ENCODE measurements at places on chromosomes 1 and 21.

- DNase-seq: no peak
These were observed 12.9 kb downstream of the CFAP57 start for GRCh38 chr1:43184995-43185394.

- DNase-seq: no peak
These were observed 87.4 kb downstream of the DMRTB1 start for GRCh38 chr1:53546409-53547155.

GRCh38 chr1:33718186-33718585, 145.7 kb upstream of the HMGB4 start:
- no peak for DNase-seq

- DNase-seq: no peak
These were observed 18.3 kb downstream of the ACKR1 start for GRCh38 chr1:159223004-159223403.

DNA sequence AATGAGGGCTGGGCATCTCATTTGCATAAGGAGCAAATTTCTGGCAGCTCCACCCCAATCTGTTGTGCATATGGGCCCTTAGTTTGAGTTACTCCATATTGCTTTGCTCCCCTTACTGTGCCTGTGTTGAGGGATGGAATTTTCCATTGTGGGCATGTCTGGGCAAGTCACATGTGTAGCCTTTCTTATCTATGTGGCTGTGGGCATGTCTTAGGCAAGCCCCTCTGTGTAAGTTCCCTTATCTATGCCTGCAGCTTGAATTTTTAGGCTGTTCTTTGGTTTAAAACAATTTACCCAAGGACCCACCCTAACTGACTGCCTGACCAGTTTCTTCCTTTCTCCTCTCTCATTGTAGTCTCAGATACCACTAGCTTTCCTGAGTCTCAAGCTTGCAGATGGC, 405.7 kb upstream of the NCAM2 start:
- no peak for DNase-seq

DNA sequence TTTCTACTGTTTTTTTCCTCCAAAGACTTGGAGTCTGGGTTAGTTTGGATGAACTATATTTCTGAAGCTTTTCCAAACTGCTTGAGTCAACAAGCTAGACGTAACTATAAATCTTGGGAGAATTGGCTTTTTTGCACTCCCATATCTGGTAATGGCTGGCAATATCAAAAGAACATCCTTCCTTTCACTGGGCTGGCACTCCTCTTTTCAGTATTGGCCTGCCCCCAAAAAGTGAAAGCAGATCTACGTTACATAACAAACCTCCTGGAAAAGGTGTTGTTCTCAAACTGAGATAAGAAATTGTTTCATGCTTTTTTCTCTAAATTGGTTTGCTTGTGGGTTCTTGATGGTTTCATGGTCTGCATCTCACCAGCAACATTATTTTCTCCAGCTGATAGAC, 499.3 kb downstream of the NEGR1 start:
- DNase-seq: no peak

GRCh38 chr1:168000656-168001055, 63.8 kb upstream of the MPC2 start:
- no peak for DNase-seq

DNA sequence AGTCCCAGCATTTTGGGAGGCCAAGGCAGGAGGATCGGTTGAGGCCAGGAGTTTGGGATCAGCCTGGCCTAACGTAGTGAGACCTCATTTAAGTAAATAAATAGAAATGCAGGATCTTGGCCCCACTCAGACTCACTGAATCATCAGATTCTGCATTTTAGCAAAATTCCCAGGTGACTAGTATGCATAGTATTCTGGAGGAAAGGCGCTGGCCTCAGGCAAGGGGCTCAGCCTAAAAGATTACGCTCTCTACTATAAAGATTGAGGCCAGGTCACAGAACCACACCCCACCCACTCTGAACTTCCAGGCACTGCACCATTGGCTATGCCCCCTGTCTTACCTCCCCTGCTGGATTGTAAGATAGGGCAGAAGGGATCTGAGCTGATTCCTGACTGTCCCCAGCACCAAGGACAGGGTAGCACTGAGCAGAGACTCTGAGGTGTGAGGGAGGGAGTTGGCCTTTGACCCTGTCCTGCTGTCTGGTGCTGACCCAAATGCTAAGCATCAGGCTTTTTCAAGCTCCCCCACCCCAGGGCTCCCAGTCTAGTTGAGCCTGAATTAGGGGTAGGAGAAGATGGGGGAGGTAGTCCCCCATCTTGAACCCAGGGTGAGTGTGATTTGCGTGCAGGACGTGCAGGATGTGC, 2.7 kb downstream of the FOXE3 start:
- no peak for DNase-seq

- no peak for DNase-seq
These were observed 15.4 kb downstream of the CEP350 start for GRCh38 chr1:179969962-179970361.

DNA sequence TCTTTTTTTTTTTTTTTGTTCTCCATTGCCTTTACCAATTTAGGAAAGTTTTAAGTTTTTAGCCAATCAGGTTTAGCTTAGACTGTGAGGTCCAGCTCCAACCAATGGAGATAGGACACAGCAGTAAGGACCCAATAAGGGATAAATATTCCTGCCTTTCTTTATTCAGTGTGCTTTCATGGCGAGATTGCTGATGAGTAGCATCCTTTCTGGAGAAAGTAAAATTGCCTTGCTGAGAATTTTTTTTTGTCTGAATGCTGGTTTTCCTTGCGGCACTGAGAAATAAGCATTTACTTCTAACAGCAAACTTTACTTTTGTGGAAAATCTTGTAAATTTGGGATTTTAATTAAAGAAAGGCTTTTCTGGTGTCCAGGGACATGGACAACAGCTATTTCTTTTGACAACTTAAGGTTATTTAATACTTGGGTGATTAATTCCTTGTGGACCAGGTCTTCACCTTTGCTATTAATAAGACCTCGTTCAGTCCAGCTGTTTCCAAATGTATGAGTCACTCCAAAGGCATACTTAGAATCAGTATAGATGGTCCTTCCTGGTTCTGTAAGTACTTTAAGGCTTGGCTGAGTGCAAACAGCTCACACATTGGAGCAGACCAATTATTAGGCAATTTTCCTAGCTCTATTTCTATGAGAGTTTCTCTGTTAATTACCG, 54.1 kb downstream of the SERINC2 start:
- DNase-seq: no peak

DNA sequence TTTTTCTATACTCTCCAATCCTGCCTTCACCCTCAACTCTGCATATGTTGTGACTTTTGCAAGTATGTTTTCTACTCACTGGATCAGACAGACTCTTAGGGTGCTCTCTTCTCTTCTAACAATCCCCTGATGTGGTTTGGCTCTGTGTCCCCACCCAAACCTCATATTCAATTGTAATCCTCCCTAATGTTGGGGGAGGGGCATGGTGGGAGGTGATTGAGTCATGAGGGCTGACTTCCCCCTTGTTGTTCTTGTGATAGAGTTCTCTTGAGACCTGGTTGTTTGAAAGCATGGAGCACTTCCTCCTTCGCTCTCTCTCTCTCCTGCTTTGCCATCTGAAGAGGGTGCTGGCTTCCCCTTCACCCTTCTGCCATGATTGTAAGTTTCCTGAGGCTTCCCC, 148.9 kb upstream of the IGSF21 start:
- DNase-seq: no peak

DNA sequence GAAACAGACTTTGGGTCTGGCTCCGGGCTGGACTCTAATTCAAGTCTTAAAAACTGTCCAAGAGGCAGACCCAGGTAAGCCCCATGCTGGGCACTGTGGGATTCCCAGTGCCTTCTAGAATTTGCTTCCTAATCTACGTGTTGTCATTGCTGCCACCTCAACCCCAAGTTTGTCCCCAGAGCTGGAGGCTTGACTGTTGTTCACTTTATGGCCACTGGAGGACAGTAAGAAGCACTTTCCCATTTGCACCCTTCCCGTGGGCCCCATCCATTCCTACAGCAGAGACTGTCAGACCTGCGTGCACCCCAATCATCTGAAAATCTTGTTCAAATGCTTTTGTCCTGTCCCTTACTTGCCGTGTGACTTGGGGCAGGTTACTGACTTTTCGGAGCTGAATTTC, 29.4 kb upstream of the VASH2 start:
- DNase-seq: no peak

GRCh38 chr1:221727146-221728036, 14.5 kb downstream of the DUSP10 start:
- no peak for DNase-seq

GRCh38 chr1:98949166-98949565, 55.5 kb downstream of the PLPPR5 start:
- no peak for DNase-seq

DNA sequence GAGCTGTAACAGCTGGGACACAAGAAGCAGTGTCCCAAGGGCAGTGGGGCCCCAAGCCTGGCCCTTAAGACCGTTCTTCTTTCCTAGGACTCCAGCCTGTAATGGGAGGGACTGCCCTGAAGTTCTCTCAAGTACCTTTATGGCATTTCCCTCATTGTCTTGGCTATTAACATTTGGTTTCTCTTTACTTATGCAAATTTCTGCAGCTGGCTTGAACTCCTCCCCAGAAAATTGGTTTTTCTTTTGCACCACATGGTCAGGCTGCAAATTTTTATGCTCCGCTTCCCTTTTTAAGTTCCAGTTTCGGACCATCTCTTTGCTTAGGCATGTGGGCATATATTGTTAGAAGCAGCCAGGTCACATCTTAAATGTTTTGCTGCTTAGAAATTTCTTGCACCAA, 3.1 kb upstream of the MROH9 start:
- no peak for DNase-seq

DNA sequence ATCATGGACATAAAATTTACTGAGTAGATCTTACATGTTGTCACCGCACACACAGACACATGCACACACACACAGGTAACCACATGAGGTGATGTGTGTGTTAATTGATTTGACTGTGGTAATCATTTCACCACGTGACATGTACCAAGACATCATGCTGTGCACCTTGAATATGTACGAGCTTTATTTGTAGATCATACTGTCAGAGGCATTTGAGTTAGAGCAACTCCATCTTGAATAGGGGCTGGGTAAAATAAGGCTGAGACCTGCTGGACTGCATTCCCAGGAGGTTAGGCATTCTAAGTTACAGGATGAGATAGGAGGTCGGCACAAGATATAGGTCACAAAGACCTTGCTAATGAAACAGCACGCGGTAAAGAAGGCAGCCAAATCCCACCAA, 31.7 kb upstream of the TRIM17 start:
- DNase-seq: no peak

DNA sequence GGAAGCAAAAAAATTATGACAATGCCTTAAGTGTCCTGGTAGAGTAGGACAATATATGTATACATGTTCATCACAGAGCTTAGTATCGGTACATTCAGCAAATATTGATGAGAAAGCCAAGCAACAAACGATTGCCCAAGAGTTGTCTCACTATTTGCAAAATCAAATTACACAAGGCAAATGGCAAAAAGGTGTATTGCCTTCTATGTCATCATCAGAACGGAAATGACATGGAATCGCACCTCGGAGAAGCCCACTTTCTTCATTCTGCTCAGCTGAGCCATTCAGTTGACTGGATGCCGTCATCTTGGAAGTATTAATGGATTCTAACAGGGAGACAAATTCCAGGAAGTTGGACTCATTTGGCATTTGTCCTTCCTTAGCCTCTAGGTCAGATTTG, 37.7 kb downstream of the PCNX2 start:
- DNase-seq: no peak

- DNase-seq: no peak
These were observed 2.1 kb upstream of the FOXD2 start for GRCh38 chr1:47435506-47436303.

DNA sequence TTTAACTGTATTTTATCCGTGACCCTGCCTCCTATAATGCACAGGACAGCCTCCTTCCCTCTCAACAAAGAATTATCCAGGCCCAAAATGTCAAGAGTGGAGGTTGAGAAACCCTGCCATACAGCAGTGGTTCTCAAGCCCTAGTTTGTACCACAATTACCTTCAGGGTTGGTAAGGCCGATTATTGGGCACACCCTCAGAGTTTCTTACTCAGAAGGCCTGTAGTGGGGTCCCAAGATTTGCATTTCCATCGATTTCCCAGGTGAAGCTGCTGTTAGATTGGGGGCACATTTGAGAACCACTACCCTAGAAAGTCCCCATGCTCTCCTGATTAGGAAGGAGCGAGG, 400 bp upstream of the PGBD2 start:
- DNase-seq: no peak

DNA sequence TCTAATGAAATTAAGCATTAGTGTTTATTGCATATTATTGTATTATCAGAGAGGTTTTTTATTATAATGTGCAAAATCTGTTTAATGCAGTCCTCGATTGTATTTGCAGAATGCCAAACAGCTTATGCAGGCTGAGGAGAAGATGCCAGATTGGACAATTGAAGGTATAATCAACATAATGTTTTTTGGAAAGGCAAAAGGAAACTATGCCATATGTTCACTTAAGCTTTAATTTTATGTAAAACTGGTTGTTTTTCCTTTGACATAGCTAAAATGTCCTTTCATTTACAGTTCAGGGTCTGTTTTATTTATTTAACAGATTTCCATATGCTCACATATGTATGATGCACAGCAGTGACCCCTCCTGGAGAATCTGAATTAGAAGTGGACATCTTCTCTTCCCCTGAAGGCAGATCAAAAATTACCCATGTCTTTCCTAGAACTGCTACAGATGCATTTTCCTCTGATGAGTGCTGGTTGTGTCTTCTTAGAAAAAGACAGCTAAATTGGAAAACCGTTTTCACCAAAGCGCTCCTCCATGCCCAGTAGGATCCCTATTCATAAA, 143.5 kb upstream of the USH2A start:
- DNase-seq: no peak

DNA sequence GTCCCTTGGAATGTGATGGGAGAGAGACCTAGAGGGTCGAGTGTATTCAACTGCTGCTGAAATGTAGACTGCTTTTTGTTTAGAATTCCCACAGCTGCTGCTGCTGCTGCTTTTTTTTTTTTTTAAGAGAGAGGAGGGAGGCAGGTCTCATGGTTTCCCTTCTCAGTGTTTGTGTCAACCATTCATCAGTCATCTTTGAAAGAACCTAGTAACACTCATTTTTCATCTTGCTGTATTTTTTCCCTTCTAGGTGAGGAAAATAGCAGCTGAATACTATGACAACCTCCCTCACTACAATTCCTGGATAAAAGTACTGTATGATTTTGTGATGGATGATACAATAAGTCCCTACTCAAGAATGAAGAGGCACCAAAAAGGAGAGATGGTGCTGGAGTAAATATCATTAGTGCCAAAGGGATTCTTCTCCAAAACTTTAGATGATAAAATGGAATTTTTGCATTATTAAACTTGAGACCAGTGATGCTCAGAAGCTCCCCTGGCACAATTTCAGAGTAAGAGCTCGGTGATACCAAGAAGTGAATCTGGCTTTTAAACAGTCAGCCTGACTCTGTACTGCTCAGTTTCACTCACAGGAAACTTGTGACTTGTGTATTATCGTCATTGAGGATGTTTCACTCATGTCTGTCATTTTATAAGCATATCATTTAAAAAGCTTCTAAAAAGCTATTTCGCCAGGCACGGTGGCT, 9.2 kb downstream of the DEGS1 start:
- DNase-seq: no peak

GRCh38 chr1:109537450-109538178, 2.1 kb upstream of the GPR61 start:
- no peak for DNase-seq

GRCh38 chr1:109655615-109656519, at the start of gene GSTM4:
GSTM4 (plus strand) TSS chr1:109656099; CDS start chr1:109656390, 291 bp downstream.
- no peak for DNase-seq

Measured in AG04450 (cell line).